NCI-H524 (cell line): ENCODE measurements at places on chromosomes 6 and 20.

GRCh38 chr20:45341579-45341938 lies 6.7 kb downstream of the SDC4 start:
- DNase-seq = no peak

DNA sequence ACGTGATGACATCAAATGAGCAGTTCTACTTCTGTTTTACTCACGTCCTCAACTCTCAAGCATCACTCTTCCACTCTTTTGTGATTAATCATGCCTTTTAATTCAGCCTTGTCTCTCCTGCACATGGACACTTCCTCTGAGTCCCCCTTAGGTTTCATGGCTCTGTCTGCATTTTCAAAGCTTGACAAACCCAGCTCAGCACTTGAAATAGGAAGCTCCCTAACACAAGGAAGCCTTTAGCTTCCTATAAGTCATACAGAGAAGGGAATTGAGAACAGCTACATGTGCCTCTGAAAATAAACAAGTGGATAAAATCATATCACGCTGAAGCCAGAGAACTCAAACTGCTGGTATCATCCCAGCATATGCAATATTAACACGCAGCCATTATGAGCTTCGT lies 21.2 kb downstream of the KIF16B start:
- no peak for DNase-seq

GRCh38 chr6:101876431-101876830 lies 482.9 kb downstream of the GRIK2 start:
- no peak for DNase-seq

DNA sequence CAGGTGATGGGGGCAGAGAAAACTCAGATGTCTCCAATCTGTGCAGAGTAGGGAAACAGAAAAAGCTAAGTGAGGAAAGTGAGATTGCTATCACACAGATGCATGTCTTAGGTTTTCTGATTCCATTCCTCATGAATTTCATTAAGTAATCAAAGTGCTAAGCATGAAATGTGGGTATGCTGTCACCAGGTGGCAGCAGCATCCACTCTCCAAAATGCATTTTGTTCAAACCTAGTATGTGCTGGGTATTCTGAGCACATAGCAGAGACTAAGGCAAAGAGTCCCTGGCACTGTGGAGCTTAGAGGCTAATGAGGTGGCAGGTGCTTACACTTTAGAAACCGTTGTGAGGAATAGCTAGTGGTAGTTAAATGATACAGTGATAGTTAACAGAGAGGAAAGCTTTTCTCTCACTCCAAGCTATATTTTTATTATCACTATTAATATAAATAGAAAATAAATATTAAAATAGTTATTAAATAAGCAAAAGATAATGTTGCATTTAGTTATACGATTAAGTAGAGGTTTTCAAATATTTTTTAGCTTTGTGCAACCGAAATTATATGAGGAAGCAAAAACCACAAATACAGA lies 179.5 kb downstream of the CDH26 start:
- DNase-seq = peak; percentile 17

- peak; percentile 9 for DNase-seq
These were observed 112.5 kb downstream of the JPH2 start for GRCh38 chr20:44074252-44075151.

GRCh38 chr20:46828471-46828870 lies 66.2 kb upstream of the EYA2 start:
- DNase-seq = no peak
